ENCODE measurements at places on chromosomes 13 and 19.

GRCh38 chr13:34578471-34578870 lies 363.6 kb upstream of the NBEA start:
- no peak for DNase-seq

DNA sequence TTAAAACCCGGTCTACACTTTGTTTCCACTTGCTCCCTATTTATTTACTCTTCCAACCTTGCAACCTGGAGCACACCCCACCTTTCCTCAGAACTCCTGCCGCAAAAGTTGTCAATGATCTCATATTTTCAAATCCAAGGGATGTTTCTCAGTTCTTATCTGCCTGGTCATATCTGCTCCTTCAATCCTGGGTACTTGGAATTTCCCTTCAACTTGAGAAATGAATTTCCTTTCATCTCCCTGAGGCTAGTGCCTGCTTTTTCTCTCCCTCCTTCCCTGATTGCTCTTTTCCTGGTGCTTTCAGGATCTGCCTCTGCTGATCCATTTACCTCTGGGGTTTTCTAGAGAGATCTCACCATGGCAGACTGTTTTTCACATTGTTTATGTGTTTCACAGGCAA lies 154.8 kb upstream of the IRS2 start:
- no peak for DNase-seq

DNA sequence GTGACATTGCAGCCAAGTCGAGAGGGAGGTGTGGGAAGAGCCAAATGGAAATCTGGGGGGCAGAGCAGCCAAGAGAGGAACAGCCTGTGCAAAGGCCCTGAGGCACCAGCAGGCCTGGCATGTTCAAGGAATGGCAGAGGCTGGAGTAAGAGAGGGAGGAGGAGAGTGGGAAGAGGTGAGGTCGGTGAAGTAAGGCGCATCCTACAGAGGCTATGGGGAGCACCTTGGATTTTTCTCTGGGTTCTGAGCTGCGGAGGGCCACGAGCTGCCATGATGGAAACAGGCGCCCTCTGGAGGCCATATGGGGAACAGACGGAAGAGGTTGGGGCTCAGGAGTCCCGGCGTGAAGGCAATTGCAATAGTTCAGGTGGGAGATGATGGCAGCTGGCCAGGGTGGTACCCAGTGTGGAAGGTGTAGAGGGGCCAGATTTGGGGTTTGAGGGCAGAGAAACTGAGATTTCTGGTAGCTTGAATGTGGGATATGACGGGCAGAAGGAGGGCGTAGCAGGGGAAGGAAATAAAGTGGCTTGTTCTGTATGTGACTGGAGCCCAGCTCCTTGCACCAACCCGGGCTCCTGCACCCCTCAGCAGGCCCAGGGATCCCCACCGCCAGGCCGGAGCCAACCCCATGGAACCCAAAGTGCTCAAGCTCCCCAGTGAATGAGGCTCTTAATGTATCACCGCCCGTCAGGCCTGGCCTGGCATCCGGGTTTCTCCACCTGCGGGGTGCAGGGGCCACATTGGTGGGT lies 20.5 kb upstream of the STRN4 start:
- DNase-seq, result peak; percentile 70

DNA sequence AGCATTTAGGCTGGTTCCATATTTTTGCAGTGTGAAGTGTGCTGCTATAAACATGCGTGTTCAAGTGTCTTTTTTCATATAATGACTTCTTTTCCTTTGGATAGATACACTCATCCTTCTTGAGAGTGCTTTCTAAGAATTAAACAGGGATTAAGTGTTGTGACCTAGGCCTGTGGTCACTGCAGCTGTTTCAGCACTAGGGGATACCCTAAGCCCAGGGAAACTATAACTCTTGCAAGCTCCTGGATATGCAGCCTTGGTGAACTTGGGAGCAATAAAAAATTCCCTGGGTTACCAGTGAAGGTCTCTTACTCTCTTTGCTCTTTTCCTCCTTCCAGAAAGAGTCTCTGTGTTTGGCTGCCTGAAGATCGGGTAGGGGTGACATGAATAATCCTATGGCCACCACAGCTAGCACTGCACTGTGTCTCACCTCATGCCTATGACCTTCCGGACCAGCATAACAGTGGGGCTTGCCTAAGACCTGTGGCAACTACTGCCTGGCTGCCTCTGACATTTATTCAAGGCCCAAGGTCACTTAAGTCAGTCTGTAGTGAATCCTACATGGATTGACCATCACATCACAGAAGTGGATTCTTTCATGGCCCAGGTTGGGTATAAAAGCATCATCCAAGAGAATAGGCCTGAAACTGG lies 799.7 kb downstream of the DACH1 start:
- no peak for DNase-seq

DNA sequence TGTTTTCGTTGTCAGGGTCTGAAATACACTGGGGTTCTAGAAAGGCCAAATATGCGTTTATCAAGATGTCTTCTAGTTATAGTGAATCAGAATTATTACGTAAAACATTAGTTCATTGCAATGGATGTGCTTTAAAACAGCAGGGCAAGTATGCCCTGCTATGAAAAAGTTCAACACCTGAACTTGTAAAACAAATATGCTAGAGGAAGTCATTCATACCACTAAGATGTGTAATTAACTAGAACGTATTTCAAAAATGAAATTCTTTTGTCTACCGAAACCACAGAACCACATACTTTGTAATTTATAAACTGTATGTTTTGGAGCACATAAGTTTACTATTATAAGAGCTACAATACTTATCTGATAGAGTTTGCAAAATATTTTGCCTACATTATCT lies 266.2 kb downstream of the KCTD12 start:
- no peak for DNase-seq

GRCh38 chr13:112248862-112249592 lies 127.1 kb upstream of the SPACA7 start:
- no peak for DNase-seq

- no peak for DNase-seq
Observed at GRCh38 chr13:112905619-112905989, 63.4 kb upstream of the MCF2L start.

DNA sequence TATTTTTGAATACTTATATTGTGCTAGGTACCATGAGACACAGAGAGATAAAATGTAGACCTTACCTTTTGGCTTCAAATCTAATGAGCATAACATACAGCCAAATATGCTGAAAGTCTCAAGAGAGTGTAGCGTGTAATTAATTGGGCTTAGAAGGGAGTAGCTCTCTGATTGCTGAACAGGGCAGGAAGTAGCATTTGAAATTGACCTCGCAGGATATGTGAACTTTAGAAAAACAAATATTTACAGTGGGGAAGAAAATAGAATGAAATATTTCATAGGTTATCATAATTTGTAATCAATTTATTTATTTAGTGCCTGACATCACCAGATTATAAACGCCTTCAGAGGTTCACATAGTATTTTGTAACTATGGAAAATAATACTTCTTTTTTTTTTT lies 327.1 kb downstream of the RFC3 start:
- no peak for DNase-seq

GRCh38 chr19:40592170-40592569 lies 9.0 kb upstream of the LTBP4 start:
- DNase-seq, result no peak

DNA sequence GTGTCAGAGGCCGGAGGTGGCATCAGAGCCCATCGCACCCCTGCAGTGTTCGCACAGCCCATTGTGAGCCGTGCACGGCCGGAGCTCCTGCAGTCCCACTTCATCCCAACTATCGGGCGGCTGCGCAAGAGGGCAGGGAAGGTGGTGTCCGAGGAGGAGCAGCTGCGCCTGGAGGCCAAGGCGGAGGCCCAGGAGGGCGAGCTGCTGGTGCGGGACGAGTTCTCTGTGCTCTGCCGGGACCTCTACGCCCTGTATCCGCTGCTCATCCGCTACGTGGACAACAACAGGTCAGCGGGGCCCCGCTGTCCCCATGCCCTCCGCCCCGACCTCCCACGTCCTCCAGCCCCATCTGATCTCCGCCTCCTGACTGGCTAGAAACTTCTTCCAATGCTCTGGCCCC lies 85.7 kb downstream of the RYR1 start:
- DNase-seq, result no peak

- DNase-seq, result no peak
Observed at GRCh38 chr19:3403489-3404323, 37.3 kb downstream of the NFIC start.

All from activated naive CD4-positive, alpha-beta T cell treated with Interleukin-2 at 50 U/mL for 16 hours (primary cell).